ENCODE measurements at places on chromosomes 1 and 21.

- DNase-seq, result no peak
Observed at GRCh38 chr1:166980383-166980782, 5.0 kb upstream of the ILDR2 start.

GRCh38 chr1:87806379-87807094, 477.9 kb downstream of the LMO4 start:
- DNase-seq, result no peak

DNA sequence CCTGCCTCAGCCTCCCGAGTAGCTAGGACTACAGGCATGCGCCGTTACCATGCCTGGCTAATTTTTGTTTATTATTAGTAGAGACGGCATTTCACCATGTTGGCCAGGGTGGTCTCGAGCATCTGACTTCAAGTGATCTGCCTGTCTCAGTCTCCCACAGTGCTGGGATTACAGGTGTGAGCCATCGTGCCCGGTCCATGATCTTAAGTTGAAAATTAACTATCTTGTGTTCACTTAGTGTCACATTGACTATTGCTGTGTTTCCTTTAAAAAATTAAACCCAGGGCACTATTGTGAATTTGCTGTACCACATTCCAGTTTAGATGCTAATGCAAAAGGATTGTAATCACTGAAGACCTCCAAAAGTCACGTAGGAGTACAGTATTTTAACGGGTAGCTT, 14.1 kb downstream of the CMPK1 start:
- no peak for DNase-seq

DNA sequence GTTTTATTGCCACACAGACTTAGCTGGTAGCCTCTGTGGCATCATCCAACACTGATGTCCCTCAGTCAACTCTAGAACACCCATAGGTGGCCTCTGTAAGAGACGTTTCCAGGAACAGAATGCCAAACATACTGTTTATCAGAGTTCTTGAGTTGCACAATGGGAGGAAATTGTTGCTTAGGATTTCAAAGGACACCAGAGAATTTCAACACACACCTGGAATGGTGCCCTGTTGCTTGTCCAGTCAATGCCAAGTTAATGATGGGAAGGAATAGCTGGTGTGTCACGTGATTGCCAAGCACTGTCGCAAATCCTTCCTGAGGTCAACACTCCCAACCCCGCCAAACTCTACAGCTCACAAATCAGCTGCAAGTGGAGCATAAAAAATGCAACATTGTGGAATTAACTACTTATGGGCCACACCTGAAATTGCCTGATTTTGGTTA, 28.6 kb upstream of the DUSP23 start:
- no peak for DNase-seq

DNA sequence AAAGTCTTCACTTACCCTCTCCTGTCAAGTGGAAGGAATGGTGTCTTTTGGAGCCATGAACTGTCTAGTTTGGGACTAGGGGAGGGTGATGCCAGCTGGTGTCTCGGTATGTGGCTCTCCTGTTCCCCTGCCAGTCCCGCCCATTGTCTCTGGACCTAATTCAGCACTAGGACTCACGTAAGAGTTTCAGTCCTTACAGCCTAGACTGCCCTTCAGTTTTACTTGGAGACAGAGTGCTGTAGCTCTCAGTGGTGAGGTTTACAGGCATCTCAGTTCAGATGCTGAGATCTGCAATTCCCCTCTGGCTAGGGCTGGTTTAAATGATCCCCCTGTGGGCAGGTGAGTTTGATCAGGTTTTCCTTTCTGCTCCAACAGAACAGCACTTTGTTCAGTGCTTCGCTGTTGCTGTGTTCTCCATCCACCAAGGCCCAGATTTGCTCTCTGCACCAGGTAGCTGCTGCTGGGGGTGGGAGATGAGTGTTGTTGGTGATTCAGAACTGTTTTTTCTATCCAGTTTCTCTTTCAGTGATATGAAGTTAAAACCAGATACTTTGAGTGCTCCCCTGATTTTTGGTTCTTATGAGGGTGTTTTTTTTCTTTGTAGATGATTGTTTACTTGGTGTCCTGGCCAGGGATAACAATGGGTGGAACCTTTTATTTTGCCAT, 198.3 kb upstream of the RNPC3 start:
- no peak for DNase-seq

DNA sequence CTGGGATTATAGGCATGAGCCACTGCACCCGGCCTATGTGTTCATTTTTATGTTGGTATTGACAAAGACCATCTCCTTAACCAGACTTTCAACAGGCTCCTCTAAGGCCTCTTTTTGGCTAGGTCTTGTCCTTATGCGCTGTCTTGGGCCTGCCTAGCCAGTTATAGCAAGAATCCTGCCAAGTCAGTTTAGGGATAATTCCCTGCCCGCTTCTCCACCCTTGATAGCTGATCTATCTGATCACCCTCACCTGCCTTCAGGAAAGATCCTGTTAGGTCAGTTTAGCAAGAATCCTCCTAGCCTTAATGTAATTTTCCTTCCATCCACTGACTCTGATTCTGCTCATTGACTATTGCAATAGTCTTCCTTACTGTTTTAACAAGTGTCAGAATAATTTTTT, 2.4 kb upstream of the B4GALT3 start:
- no peak for DNase-seq

DNA sequence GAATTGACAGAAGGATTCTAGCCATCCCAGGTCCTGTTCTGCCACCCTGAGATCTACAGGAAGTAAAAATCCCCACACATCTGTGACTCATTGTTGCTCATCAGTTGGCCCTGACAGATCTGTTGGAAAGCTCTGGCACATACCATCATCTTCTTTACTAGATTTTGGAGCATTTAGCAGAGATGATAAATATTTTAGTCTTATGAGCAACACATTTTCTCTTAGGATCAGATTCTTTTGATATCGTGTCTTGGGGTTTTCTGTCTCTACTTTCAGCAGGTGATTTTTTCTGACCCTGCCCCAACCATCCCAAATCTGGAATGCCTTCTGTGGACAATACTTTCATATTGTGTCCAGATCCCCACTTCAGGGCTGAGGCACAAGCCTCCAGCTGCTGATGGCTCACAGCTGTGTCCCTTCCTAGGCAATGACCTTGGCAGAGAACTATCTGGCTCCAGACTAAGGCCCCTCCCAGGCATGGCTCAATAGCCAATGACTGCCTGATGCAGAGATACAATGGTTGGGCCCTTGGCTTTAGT, 102.8 kb downstream of the GDAP2 start:
- DNase-seq, result no peak

GRCh38 chr1:197768014-197768805, 7.1 kb downstream of the DENND1B start:
- no peak for DNase-seq

DNA sequence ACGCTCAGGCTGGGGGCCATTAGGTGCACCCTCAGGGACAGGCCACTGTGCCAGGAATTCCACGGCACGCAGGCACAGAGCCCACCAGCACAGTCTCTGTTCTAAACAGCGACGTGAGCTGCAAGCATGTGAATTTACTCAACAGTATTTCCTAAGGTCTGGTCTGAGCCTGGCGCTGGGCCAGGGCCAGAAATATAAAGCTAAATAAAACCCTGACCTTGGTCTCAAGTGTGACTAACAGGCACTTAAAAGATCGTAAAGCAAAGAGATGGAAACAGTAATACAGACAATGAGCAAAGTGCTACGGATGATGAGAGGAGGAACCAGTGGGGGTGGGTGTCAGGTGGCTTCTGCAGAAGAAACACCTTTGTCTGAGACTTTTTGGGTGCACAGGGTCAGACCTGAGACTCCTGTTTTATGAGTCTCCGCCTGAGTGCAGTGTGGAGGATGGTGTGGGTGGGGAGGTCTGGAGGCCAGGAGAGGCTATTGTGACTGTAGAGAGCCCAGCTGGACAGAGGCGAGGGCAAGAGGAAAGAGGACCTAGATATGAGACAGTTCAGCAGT, 53.4 kb upstream of the EDN2 start:
- DNase-seq, result no peak

DNA sequence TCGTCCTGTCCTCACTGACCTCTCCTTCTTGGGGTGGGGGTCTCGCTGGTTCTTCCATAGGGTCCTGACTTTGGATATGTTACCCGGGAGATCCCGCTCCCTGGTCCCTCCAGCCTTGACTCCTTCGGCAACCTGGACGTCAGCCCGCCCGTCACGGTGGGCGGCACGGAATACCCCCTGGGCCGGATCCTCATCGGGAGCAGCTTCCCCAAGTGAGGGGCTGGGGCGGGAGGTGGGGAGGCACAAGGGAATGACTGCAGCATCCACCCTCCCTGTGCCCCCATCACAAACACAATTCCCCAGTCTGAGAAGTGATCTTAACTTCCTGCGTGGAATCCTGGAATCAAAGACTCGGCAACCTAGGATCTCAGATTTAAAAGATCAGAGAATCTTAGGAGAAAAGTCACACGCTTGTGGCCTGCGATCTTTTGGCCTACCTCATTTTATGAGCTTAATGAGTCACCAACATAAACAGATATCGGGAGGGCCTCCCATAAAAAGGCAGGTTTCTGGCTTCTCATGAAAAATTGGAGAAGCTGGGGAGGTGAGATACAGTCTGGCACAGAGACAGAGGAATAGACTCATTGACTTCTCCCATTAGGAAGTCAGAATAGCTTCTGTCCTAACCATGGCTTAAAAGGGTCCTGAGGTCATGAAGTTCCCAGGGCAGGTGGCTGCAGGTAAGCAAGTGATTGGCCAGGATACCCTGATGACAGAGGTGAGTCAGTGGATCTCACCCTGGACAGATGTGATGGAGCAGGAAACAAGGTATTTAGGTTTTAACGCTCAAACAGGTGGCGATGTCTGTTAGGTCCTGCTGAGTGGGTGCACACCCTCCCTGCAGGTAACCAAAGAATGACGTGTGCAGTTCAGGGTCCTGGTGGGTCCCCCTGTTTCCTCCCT, 15.9 kb upstream of the PADI3 start:
- DNase-seq, result no peak

- no peak for DNase-seq
Observed at GRCh38 chr1:44792736-44793502, 4.9 kb upstream of the BEST4 start.

GRCh38 chr1:100065183-100065968, 67.4 kb downstream of the SASS6 start:
- DNase-seq, result no peak

- DNase-seq, result no peak
Observed at GRCh38 chr1:192399161-192399560, 82.4 kb downstream of the RGS21 start.

GRCh38 chr21:14737284-14737691, 191.2 kb upstream of the SAMSN1 start:
- DNase-seq, result no peak

DNA sequence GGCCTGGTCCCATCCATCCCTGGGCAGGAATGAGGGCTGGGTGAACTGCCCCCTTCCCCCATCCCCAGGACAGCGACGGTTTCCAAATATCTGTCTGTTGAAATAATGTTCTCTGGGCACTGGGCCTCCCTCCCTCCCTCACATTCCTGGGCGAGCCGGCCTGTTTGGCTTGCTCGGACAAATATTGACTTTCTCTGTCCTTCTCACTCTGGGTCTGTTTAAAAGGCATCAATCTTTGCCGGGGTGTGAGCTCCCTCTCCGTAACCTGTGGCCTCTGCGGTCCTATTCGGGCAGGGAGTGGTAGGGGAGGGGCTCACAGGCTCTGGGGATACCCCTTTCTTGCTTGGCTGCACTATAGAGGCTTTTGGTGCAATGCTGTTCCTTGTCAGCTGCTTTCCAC, 40.2 kb downstream of the FOXD2 start:
- DNase-seq, result no peak

DNA sequence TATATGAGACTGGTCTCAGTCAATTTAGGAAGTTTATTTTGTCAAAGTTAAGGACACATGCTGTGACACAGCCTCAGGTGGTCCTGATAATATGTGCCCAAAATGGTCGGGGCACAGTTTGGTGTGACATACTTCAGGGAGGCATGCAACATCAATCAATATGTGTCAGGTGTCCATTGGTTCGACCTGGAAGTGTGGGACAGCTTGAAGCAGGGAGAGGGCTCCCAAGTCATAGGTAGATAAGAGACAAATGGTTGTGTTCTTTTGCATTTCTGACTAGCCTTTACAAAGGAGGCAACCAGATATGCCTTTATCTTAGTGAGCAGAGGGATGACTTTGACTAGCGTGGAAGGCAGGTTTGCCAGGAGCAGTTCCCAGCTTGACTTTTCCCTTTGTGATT, 4.5 kb upstream of the ERVH48-1 start:
- DNase-seq, result no peak
